ENCODE measurements at places on chromosomes 3 and 15.

DNA sequence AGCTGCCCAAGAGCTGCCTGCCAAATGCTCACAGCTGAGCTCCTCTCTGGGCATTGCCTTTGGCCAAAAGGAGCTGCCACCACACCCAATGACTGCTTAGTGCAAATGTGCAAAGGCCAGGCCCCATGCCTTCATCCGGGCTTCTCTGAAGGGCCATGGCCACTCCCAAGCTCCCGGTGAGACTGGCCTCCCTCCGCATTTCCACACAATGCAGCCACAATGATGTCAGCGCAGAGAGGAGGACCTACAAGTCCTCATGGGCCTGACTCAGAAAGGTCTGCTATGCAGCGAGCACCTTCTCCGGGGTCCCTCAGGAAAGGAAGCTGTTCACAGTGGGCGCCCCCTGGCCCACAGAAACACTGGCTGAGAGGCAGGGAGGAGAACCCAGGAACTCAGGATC lies 12.7 kb downstream of the OXTR start:
- no peak for DNase-seq

DNA sequence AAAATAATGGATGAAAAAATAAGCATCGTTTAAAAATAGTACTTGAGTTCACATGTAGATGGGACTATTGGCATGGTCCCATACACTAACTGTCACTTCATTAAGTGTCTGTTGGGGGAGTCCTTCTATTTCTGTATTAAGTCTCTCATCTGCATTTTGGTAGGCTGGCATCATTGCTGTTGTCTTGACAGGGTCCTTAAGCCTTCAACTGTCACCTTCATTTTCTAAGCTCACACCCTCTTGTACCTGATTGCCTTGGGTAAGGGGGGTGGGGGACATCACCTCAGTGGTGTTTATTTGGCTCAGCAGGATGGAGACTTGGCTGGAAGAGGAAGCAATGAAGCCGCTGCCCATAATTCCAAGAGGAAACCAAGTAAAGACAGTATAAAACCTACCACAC lies 202.0 kb upstream of the VEPH1 start:
- DNase-seq, result no peak

GRCh38 chr15:77384086-77384485 lies 35.8 kb downstream of the PEAK1 start:
- DNase-seq, result no peak

GRCh38 chr3:134354612-134355251 lies 19.5 kb downstream of the AMOTL2 start:
- no peak for DNase-seq

DNA sequence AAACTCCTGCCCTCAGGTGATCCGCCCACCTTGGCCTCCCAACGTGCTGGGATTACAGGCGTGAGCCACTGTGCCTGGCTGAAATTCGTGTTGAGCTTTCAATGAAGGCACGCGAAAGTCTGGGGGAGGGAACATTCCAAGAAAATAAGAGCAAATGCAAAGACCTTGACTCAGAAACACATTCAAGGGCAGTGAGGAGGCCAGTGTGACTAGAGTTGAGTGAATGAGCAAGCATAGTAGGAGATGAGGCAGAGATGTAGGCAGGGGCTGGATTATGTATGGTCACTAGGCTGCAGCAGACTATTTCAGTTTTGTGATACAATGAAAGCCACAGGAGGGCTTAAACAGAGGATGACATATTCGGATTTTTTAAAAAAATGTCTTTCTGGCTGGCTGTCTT lies 67.0 kb downstream of the SCN11A start:
- no peak for DNase-seq

- peak; percentile 34 for DNase-seq
Observed at GRCh38 chr3:135965506-135966270, at the start of gene PPP2R3A. TSS of gene PPP2R3A (plus strand) at chr3:135965728. CDS start at chr3:136001499, 35,771 bp downstream.

- DNase-seq, result no peak
Observed at GRCh38 chr3:132242790-132243189, 74.4 kb upstream of the ACP3 start.

GRCh38 chr15:101501703-101502373 lies 12.3 kb upstream of the PCSK6 start:
- DNase-seq, result no peak

DNA sequence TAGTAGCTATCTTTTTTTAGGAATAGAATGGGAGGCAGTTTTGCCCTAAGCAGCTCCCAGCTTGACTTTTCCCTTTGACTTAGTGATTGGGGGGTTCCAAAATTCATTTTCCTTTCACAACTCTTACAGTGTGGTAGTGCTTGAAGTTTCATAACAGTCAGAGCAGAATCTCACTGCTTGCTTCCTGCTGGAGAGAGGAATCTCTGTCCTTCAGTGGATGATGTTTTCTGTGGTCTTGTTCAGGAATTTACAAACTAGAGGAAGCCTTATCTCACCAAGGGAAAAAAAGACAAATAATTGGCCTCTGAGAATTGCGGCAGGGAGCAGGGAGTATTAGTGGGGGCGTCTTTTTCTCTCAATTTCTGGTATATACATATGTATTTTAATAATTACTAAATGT lies 326.6 kb upstream of the C2CD4B start:
- no peak for DNase-seq

DNA sequence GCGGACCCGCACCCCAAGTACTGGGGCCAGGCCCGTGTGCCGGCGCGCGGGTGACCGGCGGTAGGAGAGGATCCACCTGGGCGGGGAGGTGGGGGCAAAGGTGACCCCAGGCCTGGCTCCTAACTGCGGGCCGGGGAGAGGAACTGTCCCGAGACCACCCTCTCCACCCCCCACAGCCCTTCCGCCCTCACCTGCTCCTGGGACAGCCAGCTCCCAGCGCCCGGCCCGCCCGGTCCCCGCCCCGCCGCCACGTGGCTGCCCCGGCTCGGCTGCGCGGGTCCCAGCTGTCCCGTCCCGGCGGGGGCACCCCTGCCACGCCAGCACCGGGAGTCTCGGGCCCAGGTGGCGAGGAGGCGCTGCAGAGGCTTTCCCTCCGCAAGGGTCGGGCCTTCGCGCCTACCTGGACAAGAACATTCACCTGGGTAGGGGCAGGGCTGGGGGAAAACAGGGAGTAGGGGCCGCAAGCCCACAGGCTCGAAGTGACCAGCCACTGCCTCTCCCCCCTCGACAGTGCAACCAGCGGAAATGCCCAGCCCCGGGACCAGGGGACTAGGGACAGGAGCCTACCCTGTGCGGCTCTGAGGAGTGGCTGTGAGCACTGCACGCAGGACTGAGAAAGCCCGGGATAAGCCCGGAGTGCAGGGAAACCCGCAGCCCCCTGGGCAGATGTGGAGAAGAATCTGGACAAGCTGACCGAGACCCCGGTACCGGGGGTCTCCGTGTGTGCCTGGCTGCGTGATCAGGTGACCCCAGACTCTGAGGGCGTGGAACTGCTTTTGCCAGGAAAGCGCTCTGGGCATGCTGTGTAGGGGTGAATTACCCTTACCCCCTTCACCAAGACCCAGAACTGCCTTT lies at the start of gene SLC12A8:
Gene SLC12A8 (minus strand): TSS at position 240 of the 855 bp plus-strand sequence. CDS start 1,399 bp downstream, outside the sequence.
- no peak for DNase-seq

- DNase-seq, result no peak
Observed at GRCh38 chr3:129341331-129342141, 62.9 kb downstream of the HMCES start.

DNA sequence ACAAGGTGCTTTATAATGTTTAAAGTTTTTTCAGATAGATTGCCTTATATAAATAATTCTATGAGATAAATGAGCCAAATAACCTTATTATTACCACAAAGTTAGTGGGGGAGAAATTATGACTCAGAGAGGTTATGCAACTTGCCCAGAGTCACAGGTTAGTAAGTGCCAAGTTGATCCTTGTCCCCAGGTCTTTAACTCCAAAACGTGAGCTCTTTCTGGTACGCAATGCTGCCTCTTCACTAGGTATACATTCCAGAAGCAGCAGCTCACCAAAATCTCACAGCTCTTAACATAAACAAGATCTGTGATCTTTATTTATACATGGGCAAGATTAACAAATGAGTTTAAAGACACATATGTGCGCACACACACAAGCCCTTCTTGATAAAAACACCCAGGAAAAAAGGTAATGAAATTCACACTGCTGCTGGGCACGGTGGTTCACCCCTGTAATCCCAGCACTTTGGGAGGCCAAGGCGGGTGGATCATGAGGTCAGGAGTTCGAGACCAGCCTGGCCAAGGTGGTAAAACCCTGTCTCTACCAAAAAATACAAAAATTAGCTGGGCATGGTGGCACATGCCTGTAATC lies 59.8 kb upstream of the NR2F2 start:
- no peak for DNase-seq

- no peak for DNase-seq
Observed at GRCh38 chr3:125072301-125072700, 16.5 kb upstream of the HEG1 start.

Measured in kidney epithelial cell (primary cell).